Gastrocnemius medialis (tissue), 4 donors: ENCODE measurements at places on chromosomes 1 and 21. TPM values are rescaled to one million over a fixed set of nuclear protein-coding genes. Genes with fewer than 3 reads are reported as not detected.

GRCh38 chr21:18387994-18388393, 15.6 kb downstream of the TMPRSS15 start:
- no peaks in the 10 kb centered on the region for H3K36me3 ChIP-seq
- H3K4me1 ChIP-seq, result no peaks in the 10 kb centered on the region
- H3K27me3 ChIP-seq, result no peaks in the 10 kb centered on the region
- no peak for DNase-seq
- no peak overlapping the region for H3K27ac ChIP-seq
- no peak overlapping the region for H3K4me3 ChIP-seq

DNA sequence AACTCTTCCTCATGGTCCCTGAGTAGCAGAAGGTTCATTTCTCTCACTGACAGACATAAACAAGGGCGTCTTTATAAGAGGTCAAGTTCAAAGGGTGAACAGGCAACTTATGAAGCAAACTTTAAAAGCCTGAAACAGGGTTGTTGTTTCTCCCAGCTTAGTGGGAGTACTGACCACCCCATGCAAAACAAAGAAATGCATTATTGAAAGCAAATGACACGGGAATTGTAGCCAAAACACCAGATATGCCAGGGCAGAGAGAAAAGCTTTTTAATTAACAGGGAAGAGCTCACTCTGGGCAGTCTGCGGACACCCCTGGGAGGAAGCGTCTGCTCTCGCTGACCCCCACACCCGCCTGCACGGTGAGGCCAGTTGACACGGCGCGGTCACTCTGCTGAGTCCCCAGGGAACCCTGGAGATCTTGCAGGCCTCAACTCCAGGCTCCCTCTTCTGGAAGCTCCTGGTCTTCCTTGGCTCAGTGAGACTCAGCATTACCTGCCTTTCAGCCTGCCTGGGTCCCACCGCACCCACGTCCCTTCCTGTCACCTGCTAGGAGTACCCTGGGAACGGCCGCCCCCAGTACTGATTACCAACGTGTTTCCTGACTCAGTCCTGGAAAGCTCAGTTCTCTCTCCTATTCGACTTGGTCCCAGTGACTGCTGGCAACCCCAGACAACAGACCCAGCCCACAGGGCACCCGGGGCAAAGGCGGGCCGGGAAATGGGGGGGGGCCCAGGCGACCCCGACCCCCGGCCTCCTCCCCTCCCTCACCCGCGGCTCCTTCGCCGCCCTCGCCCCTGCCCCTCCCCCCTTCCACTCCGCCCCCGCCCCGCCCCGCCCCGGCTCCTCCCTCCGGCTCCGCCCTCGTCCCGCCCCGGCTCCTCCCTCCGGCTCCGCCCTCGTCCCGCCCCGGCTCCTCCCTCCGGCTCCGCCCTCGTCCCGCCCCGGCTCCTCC, 972 bp downstream of the CFAP410 start:
- H3K27me3 ChIP-seq, result no peaks in the 10 kb centered on the region
- peak overlapping the region; percentile 86 for H3K27ac ChIP-seq
- peak; percentile 70 for DNase-seq

KISS1 gene
- total RNA-seq, result not detected

DNA sequence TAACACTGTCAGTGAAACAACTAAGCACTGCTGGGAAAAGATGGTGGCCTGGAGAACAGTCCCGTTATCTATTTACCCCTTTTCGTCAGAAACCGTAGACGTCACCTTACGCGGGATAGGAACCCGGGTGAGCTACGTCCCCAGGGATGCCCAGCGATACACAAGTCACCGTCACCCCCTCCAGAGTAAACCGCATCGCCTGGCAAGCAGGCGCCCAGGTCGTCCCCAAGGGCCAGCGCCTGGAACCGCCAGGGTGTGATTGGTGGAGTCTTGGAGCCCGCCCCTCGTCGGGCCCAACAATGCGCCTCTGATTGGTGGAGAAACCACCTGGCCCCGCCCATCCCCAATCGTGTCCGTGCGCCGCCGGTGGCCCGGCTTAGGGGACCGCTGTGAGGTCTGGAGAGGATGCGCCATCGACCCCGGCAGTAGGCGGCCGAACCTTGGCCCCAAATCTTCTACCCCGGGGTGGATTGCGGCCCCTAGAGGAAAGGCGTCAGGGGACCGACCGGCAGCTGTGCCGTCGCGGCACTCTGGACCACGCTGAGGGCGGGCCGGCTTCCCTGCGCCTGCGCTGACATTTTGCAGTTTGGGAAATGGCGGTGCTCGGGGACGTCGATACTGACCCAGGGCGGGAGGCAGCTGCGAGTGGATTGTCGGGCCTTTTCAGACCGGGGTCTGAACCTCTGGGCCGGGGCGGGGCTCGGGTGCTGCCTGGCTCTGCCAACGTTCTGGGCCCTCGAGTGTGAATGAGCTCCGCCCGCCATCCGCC, 34.4 kb downstream of the SLC2A1 start:
- H3K4me1 ChIP-seq, result peaks cover 10% of the 10 kb centered on the region
- H3K27ac ChIP-seq, result peak overlapping the region; percentile 75
- peak overlapping the region; percentile 67 for H3K4me3 ChIP-seq
- H3K27me3 ChIP-seq, result peaks cover 10% of the 10 kb centered on the region

DNA sequence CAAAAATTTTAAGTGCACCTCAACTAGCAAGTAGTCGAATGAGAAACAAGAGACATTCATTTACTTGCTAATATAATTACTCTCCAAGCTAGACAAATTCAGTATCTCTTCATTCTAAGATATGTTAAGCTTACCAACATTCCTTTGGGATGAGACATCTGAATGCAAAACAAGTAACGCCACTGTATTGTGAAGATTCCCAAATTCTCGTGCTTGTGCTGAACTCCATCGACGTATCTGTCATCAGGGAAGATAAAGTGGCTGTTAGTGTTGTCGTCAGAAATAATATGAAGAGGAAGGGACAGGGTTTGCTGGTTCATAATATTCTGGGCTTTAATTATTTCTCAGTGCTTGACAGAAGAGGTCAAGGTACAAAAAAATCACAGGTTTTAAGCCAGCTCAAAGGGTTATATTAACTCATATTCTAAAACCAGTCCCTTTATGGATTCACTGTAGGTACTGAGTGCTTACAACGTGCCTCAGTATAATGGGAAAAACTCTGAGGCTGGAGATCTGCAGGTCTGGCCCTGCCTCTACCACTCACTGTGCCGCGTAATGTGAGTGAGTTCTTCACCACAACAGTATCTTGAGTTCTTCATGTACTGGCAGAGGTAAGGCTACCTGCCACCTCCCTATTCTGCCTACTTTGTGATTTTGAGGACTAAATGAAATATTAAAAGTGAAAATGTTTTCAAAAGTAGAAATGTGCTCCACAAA, 42.0 kb downstream of the PCSK9 start:
- no peaks in the 10 kb centered on the region for H3K4me1 ChIP-seq
- peaks cover 5% of the 10 kb centered on the region for H3K36me3 ChIP-seq
- no peak for DNase-seq
- no peak overlapping the region for H3K27ac ChIP-seq
- H3K27me3 ChIP-seq, result no peaks in the 10 kb centered on the region
- H3K4me3 ChIP-seq, result no peak overlapping the region

- H3K27me3 ChIP-seq, result no peaks in the 10 kb centered on the region
- H3K36me3 ChIP-seq, result no peaks in the 10 kb centered on the region
- no peaks in the 10 kb centered on the region for H3K4me1 ChIP-seq
- no peak overlapping the region for H3K27ac ChIP-seq
These were observed 97.4 kb upstream of the ST6GALNAC5 start for GRCh38 chr1:76769911-76770310.

- peaks cover 13% of the 10 kb centered on the region for H3K27me3 ChIP-seq
- no peak for DNase-seq
- no peaks in the 10 kb centered on the region for H3K36me3 ChIP-seq
- H3K4me1 ChIP-seq, result no peaks in the 10 kb centered on the region
- H3K4me3 ChIP-seq, result no peak overlapping the region
These were observed 19.3 kb upstream of the KLHDC8A start for GRCh38 chr1:205375835-205376545.

NBPF4 gene
- total RNA-seq, result not detected

DNA sequence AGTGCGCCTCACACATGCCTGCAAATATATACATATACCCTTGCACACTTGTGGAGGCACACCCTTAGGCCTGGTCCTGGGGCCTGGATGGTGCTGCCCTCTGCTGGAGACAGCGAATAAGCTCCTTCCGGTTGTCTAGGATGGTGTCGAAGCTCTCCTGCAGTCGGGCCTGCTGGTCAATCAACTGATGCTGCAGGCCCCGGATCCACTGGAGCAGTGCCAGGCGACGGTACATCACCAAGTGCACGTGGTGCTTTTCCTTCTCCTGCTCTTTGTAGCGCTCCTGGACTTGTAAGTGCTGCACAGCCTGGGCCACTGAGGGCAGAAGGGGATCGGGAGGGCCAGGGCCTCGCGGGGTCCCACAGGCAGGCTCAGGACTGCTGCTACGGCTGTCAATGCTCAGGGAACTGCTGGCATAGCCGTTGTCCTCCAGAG, 3.1 kb downstream of the C1orf216 start:
- DNase-seq, result peak; percentile 48
- H3K4me1 ChIP-seq, result peaks cover 22% of the 10 kb centered on the region
- no peak overlapping the region for H3K27ac ChIP-seq
- H3K36me3 ChIP-seq, result no peaks in the 10 kb centered on the region

PIGV gene
- total RNA-seq, result 2.9 TPM

DNA sequence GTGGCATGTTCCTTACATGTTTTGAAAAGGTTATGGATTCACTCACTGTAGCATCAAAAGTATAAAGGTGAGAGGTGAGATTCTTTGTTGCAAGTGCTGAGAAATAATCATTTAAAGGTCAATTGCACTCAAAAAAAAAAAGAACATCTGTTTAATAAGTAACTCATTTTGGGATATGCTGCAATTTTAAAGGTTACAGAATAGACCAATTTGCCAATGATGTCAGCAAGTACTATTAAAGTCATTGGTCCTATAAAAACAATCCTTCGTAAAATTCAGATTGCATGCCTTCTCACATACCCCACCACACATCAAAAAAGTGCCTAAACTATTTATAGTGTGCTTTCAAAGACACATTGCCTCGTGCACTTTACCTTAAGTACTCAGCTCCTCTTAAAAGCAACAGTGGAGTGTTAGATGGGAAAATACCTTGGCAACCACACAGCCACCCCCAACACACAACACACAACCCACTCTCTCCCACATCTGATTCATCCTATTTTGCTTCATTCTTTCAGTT, 218.2 kb upstream of the ADGRL2 start:
- H3K36me3 ChIP-seq, result no peaks in the 10 kb centered on the region
- no peak for DNase-seq

DNA sequence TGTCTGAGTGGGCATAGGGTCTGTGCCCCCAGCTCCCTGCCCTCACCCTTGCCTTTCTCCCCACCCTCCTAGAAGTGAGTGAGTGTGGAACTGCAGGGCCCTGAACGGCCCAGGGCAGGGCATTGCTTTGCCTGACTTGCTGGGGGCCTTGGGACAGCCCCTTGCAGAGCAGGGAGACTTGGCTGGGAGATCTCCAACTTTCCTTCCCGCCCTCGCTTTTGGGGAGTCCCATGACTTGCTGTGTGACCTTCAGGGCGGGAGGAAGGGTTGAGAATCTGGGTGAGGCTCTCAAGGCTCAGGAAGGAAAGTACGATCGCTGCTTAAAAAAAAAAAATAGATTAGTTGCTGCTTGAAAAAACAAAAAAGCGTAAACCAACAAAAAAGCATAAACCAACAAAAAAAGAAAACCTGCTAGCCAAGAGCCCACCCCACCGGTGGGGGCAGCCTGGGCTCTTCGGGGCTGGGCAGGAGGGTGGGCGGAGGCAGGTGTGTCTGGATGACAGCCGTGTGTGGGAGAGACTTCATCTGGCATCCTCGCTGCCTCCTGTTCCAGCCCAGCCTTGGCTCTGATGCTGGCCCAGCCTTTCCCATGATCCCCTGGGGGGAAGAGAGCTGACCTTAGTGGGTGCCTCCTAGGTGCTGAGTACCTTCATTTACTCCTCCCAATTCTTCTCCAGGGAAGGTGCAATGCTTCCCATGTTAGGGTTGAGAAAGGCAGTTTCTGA, 6.5 kb downstream of the NBL1 start:
- DNase-seq, result no peak
- H3K27me3 ChIP-seq, result no peaks in the 10 kb centered on the region
- peaks cover 26% of the 10 kb centered on the region for H3K4me1 ChIP-seq
- peak overlapping the region; percentile 79 for H3K27ac ChIP-seq
- H3K36me3 ChIP-seq, result no peaks in the 10 kb centered on the region

MIXL1 gene
- total RNA-seq, result not detected
